Left ventricle myocardium superior (tissue), 1 donor: ENCODE measurements at places on chromosomes 2 and 18. TPM values are rescaled to one million over a fixed set of nuclear protein-coding genes. Genes with fewer than 3 reads are reported as not detected.

The SERPINB7 gene
- not detected for total RNA-seq

DNA sequence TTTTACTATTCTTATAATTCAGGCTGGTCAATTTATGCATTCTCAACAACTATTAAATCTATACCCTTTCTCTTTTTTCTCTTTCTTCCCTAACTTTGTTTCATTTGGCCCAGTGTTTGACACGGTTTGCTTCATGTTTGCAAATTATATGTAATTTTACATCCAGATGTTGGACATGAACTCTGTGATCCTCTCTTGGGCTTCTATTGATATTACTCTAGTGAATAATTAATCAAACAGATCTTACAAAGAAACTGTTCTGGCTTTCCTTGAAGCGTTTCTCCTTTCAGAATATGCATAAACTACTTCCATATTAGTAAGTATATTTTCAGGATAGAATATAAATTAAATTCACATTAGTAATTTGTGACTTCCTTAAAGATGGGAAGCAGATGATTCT, 225.1 kb upstream of the TMEFF2 start:
- no peak for DNase-seq

DNA sequence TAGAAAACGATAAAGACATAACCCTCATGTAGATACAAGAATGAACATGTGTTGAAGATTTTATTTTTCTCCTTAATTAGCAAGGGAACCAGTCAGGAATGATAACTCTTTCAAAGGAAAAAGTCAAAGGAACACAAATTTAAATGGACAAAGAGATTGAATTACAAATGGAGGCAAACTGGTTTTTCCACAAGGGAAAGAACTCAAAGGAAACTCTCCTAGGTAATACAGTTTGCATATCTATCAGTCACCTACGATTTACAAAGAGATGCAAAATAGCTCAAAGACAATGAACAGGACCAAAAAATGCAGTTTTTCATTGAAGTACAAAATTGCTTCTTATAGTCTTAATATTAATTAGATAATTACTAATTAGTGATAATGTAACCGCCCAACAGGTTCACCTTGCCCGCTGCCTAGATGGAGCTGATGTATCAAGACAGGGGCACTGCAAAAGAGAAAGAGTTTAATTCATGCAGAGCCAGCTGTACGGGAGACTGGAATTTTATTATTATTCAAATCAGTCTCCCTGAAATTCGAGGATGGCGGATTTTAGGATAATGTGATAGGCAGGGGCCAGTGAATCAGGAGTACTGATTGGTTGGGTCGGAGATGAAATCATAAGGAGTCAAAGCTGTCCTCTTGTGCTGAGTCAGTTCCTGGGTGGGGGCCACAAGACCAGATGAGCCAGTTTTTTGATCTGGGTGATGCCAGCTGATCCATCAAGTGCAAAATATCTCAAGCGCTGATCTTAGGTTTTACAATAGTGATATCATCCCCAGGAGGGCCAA, 151.0 kb downstream of the TMEM17 start:
- no peak for DNase-seq

DNA sequence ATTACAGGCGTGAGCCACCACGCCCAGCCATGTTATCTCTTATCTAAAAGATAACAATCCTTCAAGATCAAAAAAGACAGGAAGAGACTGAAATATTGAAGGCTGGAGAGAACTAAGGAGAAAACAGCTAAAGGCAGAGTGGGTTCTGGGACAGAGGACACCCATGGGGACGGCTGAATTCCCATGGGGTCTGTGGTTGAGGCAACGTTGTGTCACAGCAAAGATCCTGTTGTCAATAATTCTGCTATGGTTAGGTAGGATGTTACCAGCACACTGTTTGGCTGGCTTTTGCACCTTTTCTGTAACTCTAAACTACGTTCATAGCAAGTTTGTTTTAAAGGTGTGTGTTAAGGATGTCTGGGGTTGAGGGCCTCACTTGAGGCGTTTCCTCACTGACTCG, 137.7 kb upstream of the APCDD1 start:
- no peak for DNase-seq

The ASB18 gene
- 3.8 TPM for total RNA-seq

The LRP1B gene
- total RNA-seq, result 0.02 TPM

DNA sequence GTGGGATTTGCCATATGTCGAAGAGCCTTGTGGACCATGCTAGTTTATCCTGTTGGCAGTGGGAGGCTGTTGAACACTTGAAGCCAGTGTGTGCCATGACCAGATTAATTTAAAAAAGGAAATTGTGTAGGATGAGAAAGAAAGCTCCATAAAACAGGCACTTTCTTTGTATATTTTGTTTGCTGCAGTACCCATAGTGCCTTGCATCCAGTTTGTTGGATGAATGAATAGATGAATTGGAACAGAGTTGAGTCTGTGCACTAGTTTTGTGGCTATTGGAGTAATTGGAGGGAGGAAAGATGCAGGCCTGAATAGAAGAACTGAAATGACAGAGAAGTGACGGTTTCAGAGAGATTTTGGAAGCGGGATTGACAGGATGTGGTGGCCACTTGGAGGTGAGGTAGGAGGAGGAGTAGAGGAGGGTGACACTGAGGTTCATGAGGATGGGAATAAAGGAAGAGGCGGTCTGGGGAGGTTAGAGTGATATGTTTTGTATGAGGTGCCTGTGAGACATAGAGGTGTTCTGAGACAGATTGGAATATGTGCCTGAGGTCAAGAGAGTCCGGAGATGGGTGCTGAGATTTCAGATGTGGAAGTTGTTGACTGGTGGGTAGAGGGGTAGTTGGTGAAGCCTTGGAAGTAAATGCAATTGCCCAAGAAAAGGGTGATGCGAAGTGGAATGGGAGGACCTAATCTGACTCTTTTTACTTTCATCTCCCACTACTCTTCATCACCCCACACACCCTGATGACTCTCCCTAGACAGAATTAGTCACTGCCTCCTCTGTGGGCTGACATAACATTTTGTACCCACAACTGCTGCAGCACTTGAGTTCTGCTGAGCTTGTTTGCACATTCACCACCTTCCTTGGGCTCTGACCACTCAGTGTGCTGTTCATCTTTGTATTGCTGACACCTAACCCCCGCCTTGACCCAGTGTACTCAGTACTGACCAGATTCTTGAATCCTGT, 5.1 kb downstream of the DGUOK start:
- DNase-seq, result no peak

The GAREM1 gene
- 20.8 TPM for total RNA-seq

DNA sequence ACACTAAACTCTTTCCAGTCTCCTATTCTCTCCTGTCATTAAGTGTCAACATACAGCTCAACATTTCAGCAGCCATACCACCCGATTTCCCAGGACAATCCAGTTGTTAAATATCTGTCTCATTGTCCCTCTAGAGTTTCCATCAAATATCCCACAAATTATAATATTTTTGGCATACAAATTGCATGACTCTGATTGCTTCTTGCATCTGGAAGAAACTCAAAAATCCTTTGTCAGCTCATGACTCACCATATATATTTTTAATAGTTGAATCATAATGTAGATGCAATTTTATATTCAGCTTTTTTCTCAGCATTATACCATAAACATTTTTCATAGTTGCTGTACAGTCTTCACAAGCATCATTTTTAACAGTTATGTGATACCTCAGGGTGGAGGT, 7.2 kb downstream of the SLC30A3 start:
- no peak for DNase-seq

The FN1 gene
- 68.9 TPM for total RNA-seq

- DNase-seq, result peak; percentile 61
These were observed 606 bp downstream of the AGBL5 start for GRCh38 chr2:27051902-27052645.

The PXDN gene
- total RNA-seq, result 18.5 TPM

GRCh38 chr2:107336526-107336925, 450.6 kb upstream of the ST6GAL2 start:
- no peak for DNase-seq

The THSD7B gene
- 0.45 TPM for total RNA-seq

GRCh38 chr2:205375461-205376448, 306.5 kb upstream of the NRP2 start:
- DNase-seq, result no peak

The TRMT61B gene
- 24.7 TPM for total RNA-seq

GRCh38 chr2:197599285-197599965, 76.0 kb downstream of the RFTN2 start:
- DNase-seq, result no peak

DNA sequence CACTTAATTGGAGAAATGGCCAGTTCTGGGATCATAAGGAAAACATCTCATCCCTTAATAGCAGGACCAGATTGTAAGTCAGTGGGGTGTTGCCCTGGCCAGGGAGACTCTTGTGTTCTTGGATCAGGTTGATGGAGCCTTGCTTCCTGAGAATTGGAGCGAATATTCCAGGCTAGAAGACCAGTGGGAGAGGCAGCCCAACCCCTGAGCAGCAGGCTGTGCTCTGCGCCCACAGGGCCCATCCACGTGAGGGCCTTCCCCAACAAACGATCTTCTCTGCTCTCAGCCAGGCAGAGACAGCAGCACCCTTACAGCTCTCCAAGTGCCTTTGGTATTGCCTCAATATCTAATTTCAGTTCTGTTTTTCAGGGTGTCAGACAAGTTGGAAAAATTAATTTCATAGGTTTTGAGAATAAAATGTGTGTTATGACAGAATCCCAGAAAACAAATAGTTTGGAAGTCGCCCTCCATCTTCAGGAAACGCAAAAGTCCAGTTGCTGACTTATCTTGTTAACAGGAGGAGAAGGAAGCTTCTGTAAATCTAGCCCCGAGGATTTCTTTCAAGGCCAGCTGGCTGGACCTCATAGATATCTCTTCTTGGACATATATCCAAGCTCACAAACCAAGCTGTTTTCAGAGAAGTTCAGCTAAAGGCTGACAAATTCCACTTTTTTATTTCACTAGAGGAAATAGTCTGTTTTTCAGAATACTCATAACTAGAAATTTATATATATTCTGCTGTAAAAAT, 105.5 kb downstream of the COPS8 start:
- DNase-seq, result peak; percentile 63

The POLR1A gene
- total RNA-seq, result 15.4 TPM

GRCh38 chr2:218043100-218043499, 26.0 kb upstream of the RUFY4 start:
- DNase-seq, result no peak

- DNase-seq, result no peak
These were observed 35.5 kb upstream of the SPTBN1 start for GRCh38 chr2:54420524-54421172.

DNA sequence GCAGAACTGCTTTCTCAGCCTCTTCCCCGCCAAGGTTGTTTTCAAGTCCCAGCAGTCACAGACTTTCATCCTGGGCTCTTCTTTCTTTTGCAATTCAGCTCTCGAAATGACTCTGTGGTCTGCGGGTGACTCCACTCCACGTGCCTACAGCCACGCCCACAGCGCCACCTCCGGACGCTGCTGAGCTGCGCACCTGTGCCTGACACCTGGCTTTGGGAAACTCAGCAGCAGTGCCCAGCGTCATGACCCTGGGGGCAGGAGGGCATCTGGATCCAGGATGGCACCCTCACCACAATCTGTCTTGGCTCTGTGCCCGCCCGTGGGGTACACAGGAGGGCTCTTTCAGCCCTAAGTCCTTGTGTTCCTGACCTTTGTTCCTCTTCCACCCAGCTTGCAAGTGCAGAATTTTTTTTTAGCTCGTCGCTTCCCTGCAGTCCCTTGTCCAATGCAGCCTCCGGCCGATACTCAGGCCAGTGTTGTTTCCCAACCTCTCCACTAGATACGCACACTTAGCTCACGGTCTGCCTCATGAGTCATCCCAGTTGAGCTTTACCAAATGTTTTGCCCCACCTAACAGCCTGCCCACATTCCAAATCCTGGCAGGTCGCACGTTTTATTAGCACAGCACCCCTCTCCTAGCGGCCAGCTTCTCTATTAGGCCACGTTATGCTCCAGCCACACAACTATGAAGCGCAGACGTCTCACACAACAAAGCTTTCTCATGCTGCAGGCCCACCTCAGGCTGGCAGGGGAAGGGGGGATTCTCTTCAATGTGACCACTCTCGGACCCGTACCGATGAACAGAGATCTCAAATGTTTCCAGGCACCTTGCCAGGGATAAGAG, 6.5 kb upstream of the CAPN10 start:
- DNase-seq, result peak; percentile 55

GRCh38 chr2:205964111-205964761, 121.7 kb downstream of the INO80D start:
- DNase-seq, result no peak

DNA sequence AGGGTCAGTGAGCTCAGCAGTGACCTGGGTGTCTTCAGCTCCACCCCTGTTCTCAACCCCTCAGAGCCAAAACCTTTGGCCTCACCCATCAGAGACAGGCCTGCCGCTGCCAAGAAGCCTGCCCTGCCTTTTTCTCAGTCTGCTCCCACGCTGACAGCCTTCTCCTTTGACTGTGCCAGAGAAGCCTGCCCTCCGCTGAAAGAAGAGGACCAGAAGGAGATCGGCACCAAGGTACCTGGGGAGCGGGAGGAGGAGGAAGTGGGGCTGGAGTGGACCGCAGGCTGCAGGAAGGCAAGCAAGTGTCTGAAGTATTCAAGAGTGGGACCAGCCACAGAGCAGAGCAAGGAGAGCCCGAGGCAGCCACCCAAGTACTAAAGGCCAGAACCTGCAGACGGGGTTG, 33.2 kb downstream of the TOGARAM2 start:
- peak; percentile 64 for DNase-seq

DNA sequence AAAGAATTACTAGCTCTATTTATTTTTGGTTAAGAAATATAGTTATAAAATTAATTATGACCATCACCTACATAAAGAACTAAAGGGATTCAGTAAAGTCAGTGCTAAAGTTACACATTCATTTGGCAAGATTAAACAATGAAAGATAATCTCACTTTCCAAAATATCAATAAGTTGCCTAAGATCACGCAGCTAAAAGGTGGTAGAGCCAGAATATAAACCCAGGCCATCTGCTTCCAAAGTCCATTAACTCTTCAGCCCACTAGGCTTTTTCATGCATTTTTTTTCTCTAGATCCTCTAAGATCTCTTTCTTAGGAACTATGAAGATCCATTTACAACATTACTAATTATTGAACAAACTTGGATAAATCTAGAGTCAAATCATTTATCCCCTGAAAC, 66.6 kb upstream of the RND3 start:
- DNase-seq, result no peak

The ALK gene
- total RNA-seq, result not detected

DNA sequence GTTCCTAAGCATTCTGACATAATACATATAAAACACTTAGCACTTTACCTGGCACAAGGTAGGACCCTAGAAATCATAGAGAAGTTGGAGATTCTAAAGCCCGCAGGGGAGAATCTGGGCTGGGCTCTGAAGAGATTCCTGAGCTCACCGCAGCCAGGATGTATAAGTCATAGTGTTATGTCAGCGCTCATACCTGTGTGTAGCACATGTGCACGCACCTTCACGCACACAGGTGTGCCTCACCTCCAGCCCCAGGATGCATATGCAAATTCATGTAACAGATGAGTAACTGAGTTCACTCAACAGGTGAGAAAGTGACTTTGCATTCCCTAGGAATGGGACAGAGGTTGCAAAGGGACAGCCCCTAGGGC, 7.9 kb upstream of the SDC1 start:
- DNase-seq, result no peak

The SLC23A3 gene
- total RNA-seq, result 0.37 TPM

GRCh38 chr2:158926478-158926948, 41.9 kb upstream of the TANC1 start:
- no peak for DNase-seq
